IMR-90 (cell line): ENCODE measurements at places on chromosomes 13 and 19.
A peak's percentile ranks its signal among the peaks of the same experiment; 100 is the strongest.

DNA sequence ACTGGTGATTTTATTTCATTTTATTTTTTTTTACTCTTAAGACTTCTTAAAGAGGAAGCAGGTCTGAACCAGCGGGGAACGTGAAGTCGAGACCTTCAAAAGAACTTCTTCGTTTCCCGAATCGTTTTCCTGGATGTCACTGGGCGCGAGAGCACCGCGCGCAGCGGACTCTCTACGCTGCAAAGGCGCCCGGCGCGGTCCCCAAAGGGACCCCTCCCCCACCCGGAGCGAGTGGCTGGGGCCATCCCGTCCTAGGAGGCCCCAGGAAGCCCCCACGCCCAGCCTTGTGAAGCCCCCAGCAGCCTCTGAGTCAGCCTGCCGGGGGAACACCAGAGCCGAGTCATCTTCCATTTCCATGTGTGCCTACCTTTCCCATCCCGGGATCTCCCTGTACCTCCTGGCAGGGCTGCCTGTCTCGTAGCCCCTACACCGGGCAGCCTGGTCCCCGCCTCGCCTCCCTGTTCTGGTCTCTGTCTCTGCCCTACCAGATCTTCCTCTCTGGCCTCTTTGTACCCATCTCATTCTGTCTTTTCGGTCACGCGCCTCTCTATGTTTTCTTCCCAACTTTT is 608 bp downstream of the CD70 start:
- DNase-seq: no peak

DNA sequence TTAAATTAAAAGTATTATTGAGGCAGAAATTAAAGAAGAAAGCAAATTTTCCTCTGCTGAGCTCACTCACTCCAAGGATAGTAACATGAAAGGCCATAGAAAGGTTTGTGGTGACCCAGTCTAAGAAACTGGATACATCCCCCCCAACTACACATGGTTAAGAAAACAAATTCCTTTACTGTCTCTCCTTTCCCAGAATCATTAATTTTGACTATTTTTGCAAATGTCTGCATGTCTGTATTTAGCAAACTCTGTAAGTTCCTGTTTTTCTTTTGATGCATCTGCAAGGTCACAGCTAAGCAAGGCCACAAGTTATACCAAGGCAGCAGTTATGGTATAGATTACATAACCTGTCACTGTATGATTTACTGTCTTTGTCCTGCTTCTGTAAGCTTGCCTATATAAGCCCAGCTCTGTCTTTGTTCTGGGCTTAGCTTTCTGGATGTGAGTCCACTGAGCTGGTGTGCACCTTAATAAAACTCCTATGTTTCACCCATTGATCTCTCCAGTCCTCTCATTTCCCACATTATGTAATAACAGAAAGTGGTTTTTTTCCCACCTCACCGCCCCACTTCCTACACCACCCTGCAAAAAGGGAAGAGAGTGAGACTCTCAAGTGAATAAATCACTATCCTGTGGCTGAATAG is 8.5 kb upstream of the ZNF83 start:
- DNase-seq: peak; percentile 29

DNA sequence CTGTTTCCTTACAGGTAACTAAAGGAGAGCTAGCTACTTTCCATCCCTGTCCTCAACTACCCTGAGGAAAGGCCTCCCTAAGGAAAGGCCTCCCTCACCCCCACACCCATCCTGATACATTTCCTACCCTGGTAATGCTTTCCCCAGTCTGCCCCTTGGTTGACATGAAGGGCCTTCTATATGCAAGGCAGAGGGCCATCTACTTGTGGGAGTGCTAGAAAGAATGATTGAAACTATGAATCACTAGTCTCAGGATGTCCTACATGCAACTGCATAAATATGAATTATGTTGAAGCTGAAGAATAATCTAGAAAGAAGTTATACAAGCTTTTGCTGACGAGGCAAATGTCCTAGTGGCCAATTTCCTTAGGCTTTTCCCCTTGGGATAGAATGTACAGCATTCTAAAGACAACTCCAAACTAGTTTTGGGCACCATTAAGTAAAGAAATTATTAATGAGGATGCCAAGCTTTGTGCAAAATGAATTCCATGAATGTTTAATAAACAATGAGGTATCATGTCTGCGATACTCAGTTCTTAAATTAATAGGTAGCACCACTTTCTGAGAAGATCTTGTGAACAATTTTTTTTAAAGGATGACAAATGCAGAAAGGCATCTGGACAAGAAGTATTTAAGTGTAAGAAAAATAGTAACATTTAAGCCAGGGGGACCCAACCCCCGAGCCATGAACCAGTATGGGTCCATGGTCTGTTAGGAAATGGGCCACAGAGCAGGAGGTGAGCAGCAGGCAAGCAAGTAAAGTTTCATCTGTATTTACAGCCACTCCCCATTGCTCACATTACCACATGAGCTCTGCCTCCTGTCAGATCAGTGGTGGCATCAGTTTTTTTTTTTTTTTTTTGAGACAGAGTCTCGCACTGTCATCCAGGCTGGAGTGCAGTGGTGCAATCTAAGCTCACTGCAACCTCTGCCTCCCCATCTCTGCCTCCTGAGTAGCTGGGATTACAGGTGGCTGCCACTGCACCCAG is 223.0 kb downstream of the LHFPL6 start:
- peak; percentile 21 for DNase-seq

- no peak for DNase-seq
Measured at GRCh38 chr13:75216038-75216437, 265.9 kb downstream of the TBC1D4 start.

DNA sequence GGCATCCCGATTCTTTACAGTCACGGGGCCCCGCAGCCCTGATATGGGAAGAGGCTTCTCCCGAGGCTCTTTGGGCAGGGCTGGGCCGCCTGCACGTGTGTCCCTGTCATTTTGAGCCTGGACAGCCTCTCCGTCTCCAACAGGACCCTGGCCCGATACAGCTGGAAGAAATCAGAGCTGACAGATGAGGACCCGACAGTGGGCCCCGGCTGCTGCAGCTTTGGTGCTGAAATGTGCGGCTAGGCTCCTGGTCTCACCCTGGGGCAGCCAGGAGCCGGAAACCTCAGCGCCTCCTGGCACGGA is 3.2 kb downstream of the PIAS4 start:
- DNase-seq: no peak

- DNase-seq: no peak
Measured at GRCh38 chr13:24625331-24625731, 54.9 kb upstream of the ATP12A start.

GRCh38 chr19:44640518-44640917 is 3.2 kb upstream of the PVR start:
- peak; percentile 58 for DNase-seq

GRCh38 chr19:52695996-52696395 is 38.8 kb downstream of the ZNF611 start:
- DNase-seq: no peak

DNA sequence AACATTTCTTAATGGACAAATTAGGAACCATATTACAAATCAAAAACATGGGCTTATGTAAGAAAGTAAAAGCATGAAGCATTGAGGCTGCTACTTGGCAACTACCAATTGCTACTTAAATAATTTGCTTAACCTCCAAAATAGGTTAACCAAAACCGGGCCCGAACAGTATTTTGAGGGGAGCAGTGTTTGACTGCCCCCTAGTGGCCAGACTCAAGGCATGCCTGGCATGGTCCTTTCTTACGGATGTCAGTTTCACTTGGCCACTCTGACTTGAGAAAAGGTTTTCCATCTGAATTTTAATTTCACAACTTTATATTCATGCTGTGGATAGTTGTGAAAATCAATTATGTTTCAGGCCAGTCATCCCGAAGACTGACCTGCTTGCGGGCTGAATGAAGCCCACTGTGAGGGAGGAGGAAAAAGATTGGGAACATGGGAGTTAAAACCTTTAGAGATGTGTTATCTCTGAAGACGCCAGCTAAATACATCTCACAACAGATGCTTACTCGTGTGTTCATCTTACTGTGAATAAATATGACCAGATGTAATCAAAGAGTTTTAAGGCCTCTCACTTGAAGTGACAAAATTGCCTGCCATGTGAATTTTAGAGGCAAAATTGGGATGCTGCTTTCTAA is 2.9 kb downstream of the RXFP2 start:
- DNase-seq: peak; percentile 69

GRCh38 chr19:916645-917322 is 349 bp upstream of the KISS1R start:
- no peak for DNase-seq

DNA sequence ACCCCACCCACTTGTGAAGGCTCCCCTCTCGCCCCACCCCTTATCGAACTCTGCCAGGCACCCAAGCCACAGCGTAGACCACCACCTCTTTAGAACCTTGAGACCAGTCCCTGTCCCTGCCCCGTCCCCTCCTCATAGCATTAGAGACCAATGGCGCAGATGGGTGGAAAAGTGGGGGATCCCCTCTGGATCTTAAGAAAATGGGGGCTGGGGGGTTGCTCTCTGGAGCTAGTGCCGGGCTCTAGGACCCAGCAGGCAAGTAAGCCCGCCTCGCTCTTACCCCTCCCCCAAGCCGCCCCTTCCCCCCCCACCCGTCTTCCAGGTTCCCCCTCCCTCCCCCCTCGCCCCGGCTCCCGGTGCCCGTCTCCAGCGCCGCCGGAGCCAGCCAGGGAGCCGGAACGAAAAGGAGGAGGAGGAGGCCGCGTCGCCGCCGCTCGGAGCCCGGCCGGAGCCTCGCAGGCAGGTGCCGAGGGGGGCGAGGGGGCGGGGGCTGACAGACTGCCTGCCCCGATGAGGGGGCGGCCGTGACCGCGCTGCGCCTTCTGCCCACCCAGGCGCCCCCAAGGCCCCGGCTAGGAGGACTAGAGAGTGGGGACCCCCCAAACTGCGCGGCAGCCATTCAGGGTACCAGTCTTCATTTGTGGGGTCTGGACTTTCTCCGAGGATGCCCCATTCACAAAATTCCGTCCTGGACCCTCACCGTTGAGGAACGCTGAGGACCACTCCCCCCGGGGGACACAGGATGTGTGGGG is at the start of gene SPRED3:
SPRED3 (plus strand) TSS at position 349 of the 752 bp plus-strand sequence. CDS start 1,606 bp downstream, outside the sequence.
- DNase-seq: peak; percentile 66

DNA sequence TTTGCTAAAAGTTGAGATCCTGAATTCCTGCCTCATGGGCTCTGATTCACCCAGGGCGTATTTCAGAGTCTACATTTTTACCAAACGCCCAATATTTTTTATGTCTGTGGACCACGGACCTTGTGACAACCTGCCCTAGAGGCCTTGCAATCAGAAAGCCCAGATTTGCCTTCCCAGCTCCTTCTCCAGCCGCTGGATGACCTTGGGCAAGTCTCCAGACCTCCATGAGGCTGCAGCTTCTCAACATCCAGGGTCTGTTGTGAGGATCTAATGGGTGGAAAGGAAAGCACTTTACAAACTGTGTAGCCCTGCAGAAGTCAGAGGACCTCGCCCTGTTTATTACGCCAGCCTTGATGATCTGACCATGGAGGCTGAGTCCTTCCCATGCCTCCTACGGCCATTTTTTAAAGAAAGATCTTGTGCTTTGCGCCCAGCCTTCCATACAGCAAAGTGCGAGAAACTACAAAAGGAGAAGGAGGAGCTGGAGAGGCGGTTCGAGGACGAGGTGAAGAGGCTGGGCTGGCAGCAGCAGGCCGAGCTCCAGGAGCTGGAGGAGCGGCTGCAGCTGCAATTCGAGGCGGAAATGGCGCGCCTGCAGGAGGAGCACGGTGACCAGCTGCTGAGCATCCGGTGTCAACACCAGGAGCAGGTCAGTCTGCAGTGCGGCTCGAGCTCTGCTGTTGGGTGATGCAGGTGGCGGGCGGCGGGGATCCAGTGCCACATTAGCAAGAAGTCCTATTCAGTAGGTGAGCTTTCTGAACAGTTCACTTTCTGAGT is 115.6 kb downstream of the SLC7A1 start:
- DNase-seq: no peak

GRCh38 chr19:18999896-19000620 is 33.3 kb downstream of the SUGP2 start:
- peak; percentile 10 for DNase-seq

- no peak for DNase-seq
Measured at GRCh38 chr13:75236774-75237173, 245.2 kb downstream of the TBC1D4 start.

DNA sequence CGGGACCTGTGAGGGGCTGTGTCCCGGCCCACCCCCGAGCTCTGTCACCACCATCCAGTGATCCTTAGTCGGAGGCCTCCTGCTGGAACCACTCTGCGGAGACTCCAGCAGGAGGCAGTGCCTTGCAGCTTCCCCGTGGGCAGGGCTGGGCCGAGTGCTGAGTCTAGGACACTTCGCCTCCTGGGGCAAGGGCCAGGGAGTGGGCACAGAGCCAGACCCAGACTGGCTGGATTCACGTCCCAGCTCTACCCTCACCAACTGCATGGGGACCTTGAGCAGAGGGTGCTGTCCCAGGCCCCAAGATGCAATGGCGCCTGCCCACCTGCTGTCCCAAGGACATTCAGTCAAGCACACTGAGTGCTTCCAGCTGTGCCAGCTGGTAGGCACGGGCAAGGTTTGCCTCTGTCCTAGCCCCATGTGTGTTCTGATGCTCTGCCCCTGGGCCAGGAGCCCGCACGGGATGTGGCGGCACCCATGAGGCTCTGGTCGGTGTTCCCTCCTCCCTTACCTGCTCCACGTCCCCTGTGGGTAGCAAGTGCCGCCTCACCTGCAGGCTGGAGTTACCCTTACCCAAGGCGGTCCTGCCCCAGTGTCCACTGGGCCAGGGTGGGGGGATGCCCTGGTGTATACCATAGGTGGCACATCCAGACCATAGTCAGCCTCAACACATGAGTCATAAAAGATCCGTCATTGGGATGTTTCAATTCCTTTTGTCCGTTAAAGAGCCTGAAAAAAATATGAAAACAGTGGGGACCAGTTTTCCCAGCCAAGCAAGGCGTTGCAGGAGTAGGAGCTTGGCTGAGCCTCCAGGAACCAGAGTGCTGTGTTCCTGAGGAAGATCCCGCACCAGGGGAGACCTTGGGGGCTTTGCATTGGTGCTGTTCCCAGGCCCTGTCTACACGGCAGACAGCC is 7.4 kb downstream of the FZR1 start:
- peak; percentile 25 for DNase-seq

GRCh38 chr19:37594982-37595382 is 306 bp downstream of the ZNF540 start:
- DNase-seq: peak; percentile 58

DNA sequence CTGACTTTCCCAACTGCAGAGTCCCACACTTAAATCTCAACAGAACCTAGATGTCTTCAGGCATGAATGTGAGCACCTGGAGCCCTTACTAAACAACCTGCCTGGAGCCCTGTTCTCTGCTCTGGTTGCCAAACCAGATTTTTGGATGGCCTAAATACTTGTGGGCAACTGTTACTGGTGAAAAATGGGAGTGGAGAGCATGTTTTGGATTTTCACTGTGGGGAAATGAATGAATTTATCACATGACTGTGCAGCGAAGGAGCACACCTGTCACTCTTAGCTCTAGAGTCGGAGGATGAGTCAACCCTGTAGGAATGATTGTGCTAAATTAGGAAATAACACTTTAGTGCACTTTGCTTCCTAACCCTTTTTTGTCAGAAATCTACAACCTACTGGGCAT is 30.3 kb downstream of the SHISA2 start:
- no peak for DNase-seq

- DNase-seq: no peak
Measured at GRCh38 chr19:12272980-12273901, 21.4 kb downstream of the ZNF44 start.

GRCh38 chr19:16661480-16662034 is 618 bp downstream of the TMEM38A start:
- no peak for DNase-seq
